ENCODE measurements at places on chromosomes 1 and 21.

GRCh38 chr21:46329796-46330195 lies 5.8 kb downstream of the PCNT start:
- DNase-seq = no peak

- DNase-seq = no peak
Observed at GRCh38 chr1:90809093-90809492, 92.0 kb upstream of the BARHL2 start.

- DNase-seq = no peak
Observed at GRCh38 chr1:224432672-224433040, 1.9 kb downstream of the WDR26 start.

DNA sequence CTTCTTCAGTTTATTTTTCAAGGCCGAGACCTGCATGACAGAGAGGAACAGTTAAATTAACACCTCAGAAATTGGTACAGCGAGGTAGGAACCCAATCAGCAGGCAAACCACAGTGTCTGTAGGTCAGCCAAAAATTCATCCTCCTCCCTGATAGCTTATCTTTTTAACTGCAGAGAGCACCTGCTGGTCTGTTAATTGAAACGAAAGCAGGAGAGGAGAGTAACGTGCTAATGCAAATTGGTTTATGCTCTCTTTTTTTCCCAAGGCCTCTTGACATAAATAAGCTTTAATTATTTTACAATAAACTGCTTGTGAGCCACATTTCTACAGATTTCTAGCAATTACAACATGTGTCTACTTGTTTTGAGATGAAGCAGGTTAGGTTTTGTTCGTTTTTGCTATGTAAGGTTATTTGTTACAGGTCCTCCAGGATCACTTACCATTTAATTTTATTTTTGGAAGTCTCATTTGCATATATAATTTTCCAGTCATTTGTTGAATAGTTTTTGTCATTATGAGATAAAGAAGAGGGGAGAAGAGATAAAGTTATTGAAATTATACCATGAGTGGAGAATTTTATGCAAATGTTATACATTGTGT lies 179.9 kb downstream of the DENND1B start:
- no peak for DNase-seq

GRCh38 chr1:187840557-187840956 lies 1011.8 kb downstream of the PLA2G4A start:
- DNase-seq = no peak

- DNase-seq = no peak
Observed at GRCh38 chr1:89529196-89529595, 4.6 kb downstream of the LRRC8B start.

DNA sequence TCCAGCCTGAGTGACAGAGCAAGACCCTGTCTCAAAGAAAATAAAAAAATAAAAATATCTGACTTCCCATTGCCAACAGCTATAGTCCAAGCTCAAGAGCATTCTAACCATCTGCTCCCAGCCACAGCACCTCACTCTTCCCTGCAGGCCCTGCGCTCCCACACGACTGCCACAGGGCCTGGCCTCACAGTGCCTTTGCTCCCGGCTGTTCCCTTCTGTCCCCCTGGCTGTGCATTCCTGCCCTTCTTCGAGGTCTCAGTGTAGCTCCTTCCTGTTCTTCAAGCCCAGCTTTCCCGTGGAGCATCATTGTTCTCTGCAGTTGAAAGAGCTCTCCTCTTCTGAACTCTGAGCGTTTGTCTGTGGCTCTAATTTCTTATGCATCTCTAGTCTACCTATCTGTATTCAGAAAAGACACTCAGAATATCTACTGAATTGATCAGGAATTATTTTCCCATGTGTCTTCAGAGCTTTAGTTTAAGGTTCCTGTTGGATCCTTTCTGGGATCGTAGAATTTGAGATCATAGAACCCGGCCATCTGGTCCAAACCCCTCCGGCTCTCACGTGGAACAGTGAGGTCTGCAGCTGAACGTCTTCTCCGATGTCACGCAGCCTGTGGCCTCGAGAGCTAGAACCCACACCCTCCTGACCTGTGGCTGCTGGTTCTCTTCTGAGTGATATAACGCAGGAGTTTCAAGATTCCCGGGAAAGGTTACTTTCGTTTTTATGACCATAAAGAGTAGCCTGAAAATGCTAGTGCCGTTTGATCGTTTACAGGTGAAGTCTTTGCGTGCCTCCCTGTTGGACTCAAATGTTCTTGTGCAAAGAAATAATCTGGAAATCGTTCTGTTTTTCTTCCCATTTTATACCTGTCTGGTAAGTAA lies 54.4 kb downstream of the DOP1B start:
- no peak for DNase-seq

GRCh38 chr1:200103966-200104583 lies 76.6 kb downstream of the NR5A2 start:
- no peak for DNase-seq

GRCh38 chr1:152035539-152036266 lies 1.1 kb downstream of the S100A11 start:
- no peak for DNase-seq

- no peak for DNase-seq
Observed at GRCh38 chr1:6989212-6990159, 204.2 kb downstream of the CAMTA1 start.

Data from left ventricle myocardium inferior (tissue), 1 donor.